ENCODE measurements at places on chromosomes 12 and 14.

DNA sequence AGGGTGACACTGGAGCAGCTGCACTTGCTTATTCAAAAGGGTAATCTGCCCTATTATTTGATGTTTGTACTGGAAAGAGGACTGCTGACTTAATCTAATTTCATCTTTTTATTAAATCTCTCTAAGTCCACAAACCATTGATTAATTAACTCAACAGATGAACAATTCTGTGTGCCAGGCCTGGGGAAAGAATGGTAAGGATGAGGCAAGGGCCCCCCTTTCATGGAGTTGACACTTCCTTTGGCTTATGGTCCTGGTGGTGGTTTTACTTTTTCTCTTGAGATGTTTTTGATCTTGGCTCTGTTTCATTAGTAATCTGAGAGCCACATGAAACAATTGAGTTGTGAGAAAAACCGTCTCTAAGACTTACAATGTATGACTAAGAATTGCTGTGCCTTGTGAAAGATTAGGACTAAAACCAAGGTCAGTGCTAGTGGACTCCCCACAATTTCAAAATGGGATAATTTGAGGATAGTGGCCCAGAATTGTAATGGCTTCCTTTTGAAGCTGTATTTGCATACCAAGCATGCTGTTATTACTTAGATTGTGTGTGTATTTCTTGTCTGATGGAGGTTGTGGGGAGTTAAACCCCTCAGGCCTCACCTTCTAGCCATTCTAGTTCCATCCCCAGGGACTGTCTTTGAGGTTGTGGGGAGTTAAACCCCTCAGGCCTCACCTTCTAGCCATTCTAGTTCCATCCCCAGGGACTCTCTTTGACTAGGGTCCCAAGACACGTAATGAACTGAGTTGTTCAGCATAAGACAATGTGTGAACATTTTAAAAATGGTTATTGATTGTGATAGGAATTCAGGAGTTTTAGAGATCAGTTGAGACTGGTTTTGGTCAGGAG lies 52.5 kb upstream of the EVL start:
- no peak for DNase-seq

- DNase-seq: no peak
These were observed 21.1 kb upstream of the FLRT2 start for GRCh38 chr14:85508863-85509262.

DNA sequence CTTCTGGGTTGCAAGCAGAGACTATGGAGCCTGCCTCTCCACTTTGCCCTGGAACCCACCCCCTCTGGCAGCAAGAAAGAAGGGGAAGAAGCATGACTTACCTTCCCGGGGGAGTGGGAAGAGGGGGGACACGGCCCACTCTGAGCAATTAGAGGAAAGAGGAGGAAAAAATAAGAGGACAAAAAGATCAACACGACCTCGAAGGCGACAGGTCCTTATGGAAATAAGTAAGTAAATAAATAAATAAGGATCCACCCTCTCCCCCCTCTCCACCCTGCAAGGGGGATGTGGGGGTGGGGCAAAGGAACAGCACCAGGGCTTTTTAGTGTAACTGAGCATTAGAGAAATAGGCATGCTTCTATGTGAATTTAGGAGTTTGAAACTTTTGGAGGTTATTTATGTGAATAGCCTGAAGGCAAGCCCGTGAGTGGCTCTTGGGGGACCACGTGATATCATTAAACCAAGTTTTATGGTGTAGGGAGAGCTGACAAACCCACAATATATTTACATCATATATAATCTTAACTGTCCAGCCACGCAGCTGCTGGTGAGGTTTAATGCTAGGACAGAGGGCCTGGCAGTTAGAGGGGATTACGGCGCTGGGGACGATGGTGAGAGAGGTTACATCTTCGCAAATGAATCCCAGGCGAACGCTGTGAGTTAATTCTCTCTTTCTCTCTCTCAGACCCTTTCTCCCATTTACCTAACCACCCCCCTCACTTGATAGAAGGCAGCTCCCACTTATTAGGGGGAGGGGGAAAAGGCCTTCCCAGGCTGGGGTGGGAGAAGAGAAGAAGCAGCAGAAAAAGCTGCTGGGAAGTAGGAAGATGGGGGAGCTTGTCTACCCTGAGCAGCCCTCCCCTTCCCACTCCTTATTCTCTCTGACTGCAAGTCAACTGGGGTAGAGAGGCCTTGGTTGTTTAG lies 4.8 kb downstream of the HOXC5 start:
- peak; percentile 80 for DNase-seq

DNA sequence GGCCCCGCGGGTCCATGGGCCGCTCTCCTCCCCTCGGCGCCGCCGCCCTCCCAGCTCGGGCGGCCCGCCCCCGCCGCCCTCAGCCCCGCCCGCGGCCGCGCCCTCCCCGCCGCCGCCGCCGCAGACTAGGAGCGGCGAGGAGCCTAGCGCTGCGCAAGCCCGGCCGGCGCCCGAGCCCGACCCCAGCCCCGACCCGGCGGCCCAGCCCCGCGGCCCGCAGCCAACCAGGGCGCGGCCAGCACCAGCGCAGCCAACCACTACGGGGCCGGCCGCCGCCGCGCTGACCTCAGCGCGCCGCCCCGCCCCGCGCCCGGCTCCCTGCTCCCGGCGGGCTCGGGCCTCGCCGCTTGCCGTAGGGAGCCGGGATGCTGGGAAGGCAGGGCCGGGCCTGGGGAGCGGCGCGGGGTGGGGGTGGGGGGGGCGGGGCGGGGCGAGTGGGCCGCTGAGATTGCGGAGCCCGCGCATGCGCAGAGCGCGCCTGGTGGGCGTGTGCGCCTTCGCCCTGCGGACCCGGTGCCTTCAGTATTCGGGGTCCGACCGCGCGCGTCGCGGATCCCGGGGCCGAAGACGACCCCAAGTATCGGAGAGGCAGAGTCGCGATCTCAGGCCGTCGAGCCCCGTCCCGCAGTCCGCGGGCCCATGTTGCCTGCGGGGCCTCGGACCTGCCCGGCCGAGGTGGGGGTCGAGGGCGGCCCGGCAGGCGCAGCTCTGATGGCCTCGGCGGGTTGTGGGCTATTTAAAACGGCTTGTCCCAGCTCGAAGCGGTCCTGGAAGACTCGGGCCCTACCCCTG lies at the start of gene CDC42BPB:
Gene CDC42BPB, minus strand, starts transcription at position 178 of the 792 bp plus-strand sequence. CDS start 376 bp downstream, outside the sequence.
- DNase-seq: peak; percentile 98

- DNase-seq: no peak
These were observed 593.6 kb downstream of the NRXN3 start for GRCh38 chr14:78763746-78764145.

DNA sequence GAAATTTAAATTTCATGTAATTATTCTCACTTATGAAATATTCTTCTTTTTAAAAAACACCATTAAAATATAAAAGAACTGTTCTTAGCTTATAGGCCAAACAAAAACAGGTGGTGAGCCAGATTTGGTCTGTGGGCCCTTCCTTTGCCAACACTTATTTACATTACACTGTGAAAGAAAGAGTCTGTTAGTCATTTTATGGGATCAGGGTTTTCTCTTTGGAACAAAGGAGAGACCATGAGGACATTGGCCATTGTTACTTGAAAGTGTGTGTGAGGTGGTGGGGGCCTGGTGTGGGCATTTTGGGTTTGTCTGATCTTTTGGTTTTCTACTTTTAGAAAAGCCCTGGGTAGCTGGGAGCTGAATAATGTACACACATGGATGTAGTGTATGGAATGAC lies 62.7 kb downstream of the TTC6 start:
- no peak for DNase-seq

DNA sequence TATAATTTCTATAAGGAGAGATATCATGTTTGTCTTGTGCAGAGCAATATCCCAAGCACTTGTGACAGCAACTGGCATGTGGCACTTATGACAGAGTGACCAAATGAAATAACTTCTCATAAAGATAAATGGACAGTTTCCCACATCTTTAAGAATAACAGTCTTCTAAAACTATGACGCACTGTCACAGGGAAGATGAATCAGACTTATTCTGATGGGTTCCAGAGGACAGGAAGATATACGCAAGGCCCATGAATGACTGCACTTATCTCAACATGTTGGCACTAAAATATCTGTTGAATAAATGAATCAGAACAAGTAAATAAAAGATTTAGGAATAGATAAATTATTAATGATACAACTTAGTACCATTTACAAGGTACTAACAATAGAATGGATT lies 465.8 kb upstream of the SYT1 start:
- no peak for DNase-seq

DNA sequence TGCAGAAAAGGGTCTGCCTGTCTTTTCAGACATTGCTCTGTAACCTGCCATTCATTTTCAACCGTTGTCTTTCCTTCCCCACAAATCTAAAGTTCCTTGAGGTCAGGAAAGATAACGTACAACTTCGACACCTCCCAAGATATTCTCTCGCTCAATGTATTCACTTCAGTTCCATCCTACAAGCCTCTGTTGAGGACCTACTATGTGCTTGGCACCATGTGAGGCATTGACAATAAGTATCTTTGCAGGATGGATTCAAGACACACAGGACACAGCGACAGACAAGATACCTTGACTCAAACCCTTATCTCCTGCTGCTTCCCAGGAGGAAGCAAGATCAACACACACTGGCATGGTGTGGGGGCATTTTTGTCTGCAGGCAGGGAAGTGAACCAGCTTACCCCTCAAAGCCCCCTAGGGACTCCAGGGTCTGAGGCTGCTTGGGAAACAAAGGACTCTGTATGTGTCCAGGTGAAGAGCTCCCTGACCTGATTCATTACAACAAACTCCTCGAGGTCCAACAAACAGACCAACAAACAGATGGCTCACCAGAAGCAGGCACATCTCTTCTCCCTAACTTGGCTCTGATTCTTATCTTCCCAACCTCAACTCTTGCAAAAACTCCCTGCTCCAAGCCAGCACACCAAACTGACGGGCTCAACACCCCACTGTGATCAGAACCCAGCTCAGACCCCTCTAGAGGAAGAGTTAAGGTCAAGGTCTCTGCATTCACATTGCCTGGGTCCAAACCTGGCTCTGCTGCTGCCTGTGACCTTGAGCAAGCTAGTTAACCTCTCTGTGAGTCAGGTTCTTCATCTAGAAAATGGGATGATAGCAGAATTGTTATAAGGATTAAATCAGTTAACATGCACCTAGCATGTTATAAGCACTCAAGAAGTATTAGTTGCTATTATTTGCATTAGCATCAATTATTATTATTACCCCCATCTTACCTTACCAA lies 6.3 kb downstream of the NUAK1 start:
- DNase-seq: no peak

Data from muscle of leg (tissue), 16 donors.